CD4-positive, alpha-beta T cell treated with Interferon alpha-2 for 1 hour (primary cell): ENCODE measurements at places on chromosomes 6 and 20.
A peak's percentile ranks its signal among the peaks of the same experiment; 100 is the strongest.

DNA sequence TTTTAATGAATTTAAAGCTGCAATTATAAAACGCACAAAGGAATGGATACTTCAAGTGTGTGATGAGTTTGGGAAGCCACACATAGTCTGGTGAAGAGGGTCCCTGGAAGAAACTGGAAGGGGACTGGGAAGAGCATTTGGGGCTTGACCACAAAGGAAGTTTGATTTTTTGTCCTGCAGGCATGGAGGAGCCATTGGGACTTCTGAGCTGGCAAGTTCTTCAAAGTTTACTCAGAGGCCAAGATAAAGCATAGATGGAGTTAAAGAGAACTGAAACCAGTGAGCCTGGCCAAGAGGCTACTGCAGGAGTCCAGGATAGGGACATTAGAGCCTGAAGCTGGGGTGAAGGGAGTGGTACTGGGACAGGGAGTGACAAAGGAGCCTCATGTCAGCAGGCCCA, 95.0 kb downstream of the AIG1 start:
- DNase-seq = no peak

DNA sequence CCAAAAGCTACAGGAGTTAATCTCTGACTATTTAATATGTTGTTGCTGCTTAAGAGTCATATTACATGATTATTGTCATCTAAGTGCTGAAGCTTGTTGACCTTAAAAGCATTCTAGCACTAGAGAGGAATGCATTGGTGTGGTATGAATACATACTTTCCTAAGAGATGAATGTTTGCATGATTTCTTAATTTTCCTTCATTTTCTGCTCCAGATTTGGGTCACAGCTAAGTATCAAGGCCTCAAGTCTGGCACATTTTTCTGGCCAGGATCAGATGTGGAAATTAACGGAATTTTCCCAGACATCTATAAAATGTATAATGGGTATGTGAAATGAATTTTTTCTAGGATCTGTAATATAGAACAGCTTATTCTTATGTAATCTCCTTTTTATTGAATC, 53.6 kb downstream of the ENPP1 start:
- DNase-seq = no peak

GRCh38 chr6:131831392-131831791, 23.6 kb downstream of the ENPP1 start:
- no peak for DNase-seq

DNA sequence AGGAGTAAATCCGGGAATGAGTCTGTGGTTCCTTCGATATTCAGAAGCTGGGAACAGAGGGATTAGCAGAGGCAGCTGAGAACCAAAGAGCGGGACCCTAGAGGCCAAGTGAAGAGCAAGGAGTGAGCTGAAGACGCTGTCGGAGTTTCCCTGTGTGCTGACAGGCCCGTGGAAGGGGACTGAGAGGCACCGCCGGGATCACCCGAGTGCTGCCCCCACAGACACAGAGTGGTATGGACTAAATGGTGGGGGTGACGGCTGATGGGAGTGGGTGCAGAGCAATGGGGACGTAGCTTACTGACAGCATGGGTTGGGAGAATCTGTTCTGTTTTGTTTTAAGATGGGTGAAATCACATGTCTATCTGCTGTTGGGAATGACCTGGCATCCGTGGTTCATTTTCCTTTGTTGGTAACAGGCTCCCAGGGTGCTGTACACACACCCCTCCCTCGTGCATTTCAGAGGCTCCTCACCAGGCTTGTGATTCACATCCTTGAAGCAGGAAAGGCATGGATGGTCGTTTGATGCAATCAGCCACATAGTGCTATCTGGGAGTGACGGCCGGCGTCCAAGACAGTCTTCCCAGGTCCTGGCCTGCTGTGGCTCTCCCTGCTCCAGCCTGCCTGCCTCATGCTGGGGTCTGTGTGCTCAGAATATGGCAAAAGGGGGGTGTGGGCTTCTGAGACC, 97.4 kb downstream of the THBS2 start:
- no peak for DNase-seq

- no peak for DNase-seq
Measured at GRCh38 chr20:51906679-51907078, 104.4 kb upstream of the SALL4 start.

DNA sequence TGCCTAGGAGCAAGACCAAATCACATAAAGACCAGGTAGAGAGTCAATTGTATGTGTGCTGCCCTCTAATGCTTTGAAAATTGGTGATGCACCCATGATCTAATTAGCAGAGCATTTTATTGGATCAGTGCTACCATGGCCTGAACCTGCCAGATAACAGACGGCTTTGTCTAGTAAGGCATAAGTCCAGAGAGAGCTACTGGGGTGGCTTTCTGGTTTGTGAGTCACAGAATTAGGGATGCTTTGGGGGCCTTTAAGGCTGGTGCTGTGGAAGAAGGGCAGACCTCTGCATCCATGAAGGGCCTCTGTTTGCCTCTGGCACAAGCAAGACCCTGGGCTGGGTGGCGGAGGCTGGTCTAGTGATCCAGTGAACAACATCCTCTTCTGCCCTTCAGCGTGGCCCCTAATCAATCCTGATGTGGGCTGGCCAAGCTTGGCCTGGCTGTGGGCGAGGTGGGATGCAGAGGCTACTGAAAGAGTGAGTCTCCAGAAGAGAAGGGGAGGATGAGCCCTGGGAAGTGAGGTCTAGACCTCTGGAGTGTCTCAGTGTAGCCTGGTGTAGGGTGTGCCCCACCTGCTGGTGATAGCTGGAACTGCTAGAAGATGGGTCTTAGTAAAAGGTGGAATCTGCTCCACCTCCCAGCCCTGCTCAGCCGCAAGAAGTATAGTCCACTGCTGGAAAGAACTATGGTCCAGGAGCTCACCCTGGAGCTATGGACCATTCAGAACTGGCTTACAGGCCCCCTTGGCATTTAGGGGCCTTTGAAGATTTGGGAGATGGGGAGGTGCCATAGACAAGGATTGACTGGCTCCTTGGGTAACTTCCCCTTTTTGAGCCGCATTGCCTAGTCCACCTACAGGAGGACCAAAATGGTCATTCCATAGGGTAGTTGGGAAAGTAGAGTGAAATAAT, 36.7 kb upstream of the AAR2 start:
- DNase-seq = peak; percentile 72

- DNase-seq = no peak
Measured at GRCh38 chr6:35488517-35488862, 8.4 kb downstream of the TEAD3 start.

DNA sequence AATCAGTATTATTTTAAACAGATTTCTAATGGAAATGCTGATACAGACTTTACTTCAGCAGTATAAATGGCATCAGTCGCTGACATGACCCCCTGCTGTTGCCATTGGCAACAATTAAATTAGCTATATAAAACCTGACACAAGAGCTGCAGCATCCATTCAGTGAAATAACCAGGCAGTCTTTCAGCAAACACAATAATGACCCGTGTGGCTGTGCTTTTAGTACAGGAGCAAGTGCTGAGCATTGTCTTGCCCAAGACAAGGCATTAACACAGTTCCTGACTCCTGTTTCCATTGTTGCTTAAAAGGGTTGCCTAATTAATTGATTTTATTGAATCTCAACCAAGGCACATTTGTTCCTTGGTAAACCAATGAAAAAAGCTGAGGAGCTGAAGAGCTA, 382.1 kb downstream of the HACE1 start:
- DNase-seq = no peak

DNA sequence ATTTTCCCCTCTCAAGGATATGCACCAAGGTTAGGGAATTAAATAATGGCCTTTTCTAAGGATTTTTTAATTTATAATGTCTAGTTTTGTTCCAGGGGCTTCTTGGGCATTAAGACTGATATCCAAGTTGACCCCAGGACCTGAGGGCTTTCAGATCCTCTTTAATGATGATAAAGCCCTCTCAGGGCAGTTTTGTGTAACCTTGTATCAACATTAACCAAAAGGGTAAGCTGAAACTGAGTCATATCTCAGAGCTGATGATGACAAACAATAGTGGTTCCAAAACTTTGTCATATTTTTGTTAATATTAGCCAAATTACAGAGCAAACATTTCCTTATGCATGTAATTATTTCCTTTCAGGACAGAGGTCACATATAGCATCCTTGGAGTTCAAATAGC, 309.4 kb upstream of the MAN1A1 start:
- DNase-seq = no peak

DNA sequence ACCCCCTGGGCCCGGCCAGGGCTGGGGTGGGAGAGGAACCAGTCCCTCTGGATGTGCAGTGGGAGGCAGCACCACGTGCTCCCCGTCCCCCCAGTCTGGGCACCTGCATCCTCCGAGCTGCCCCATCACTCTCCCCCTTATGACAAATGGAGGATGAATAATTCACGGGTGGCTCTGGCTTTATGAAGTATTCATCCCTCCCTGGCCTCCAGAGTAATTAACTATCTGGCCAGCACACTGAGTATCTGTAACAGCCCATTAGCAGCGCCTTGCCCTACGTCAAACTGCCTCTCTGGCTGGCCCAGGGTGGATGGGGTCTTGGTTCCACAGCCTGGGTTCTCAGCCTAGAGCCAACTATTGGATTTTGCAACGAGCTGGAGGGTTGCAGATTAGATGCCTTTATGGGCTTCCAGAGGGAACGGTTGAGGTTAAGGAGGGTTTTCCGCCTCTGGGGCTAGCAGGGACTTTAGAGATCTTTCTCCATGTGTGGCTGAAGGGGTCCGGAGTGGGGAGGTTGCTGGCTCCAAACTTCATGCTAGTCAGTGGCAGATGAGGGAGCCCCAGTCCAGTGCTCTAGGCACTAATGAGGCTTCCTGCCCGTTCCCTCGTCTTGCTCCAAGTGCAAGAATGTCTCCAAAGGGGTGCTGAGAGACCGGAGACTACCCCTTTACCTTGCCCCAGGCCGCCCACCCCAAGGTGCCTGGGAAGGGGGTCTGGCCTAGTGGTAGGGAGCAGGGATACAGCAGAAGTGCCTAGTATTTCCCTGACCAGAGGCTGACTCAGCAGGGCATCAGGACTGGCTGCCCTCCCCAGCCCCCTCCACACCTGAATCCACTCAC, 53.5 kb upstream of the MLN start:
- DNase-seq = no peak

DNA sequence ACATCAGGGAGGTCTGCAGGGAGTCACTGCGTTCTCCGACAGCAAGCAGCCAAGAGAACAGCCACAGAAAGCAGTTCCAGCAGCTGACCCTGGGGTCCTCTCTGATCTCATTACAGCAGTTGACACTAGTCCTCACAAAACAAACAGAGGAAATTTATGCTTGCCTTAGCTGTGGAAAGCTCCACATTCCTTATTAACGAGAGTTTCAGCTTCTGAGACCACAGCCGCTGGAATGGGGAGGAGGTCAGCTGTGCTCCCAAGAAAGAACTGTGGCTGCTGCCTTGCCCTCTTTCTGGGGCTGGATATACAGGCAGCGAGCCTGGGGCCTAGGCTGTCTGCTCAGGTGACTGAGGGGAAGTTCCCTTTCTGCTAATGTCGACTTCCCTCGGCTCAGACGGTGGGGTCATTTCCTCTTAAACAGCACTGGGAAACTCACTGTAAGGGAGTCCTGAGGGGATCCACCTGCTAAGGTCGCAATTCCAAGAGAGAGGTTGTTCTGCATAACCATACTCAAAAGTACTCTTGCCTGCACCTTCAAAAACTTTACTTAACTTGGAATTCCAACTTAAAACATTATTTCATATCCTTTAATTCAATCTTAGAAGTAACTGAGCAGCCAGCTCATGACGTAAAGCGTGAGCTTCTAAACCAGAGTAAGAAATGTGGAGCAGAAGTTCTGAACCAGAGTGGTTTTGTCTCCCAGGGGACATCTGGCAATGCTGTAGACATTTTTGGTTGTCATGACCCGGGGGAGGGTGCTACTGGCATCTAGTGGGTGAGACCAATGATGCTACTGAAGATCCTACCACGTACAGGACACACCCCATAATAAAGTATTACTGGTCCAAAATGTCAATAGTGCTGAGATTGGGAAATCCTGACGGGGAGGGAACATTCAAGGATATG, 80.3 kb downstream of the BACH2 start:
- DNase-seq = peak; percentile 76

DNA sequence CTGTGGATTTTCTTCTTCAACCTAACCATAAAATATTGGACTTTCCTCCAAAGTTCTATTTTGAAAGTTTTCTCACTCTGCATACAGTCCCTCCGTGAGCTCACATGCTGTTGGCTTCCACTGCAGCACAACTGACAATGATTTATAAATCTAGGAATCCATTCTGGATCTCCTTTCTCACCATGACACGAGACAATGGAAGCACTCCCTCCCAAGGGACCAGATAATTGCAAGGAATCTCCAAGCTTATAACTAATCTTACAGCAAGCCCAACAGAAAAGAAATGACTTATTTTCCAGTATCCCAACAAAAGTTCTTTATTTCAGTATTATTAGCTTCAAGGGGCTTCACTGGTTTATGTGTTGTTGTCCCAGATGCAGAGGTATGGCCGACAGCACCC, 729.0 kb downstream of the RFPL4B start:
- no peak for DNase-seq

DNA sequence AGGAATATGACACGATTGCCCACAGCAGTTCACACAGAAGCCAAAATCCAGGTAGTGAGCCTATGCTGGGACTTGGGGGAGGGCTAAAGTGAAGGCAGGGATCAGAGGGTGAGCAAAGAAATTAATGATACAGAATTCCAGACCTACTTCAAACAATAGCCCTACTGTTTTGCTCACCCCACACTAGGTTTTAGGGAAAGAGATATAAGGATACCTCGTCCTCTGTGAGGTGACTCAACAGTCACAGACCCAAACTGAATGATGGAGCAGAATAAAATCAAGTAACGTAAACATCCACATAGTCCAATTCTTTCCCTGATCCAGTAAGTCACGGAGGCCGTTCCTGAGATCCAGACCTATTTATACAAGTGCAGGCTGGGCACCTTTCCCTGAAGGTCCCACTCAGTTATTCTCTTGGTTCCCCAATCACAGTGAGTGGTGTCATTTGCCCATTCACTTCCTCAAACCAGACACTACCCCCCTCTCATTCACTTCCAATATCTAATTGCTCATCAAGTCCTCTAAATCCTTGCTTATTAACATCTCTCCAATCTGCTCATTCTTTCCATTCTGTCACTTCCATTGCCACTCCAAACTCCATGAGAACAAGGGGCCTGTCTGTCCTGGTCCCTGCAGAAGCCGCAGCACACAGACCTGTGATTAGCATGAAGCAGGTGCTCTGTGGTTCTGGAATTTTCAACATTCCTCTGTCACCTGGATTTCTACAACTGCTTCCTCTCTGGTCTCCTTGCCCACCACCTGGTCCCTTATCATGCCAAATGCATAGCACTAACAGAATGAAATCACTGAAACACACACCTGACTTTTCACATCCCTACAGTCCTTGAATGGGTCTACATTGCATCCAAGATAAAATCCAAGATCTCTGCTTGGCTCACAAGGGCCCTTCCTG, 55.9 kb downstream of the ATXN1 start:
- no peak for DNase-seq

DNA sequence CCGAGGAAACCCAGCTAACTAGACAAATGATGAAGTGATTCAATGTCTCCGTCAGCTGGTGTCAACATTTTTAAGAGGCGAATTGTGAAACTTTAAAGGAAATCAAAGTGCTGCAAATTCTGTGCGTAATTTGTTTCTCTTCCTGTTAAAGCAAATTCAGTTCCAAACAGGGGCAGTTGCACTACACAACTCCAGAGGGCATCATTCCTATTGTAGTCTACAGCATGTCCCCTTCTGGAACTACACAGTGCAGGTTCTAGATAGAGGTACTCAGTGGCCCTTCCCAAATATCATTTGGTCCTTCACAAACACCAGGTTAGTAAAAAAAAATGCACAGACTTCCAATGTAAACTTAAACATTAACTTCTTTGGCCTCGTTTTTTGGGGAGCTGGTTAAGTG, 38.3 kb upstream of the SMLR1 start:
- DNase-seq = no peak

- DNase-seq = peak; percentile 45
Measured at GRCh38 chr6:165884813-165885765, 222.0 kb upstream of the PDE10A start.
